ENCODE measurements at places on chromosomes 3 and 15. TPM values are rescaled to one million over a fixed set of nuclear protein-coding genes. Genes with fewer than 3 reads are reported as not detected.

- DNase-seq, result peak; percentile 21
Measured at GRCh38 chr3:195180490-195181112, 90.4 kb downstream of the XXYLT1 start.

- no peak for DNase-seq
Measured at GRCh38 chr3:155807823-155808222, 1.7 kb upstream of the C3orf33 start.

DNA sequence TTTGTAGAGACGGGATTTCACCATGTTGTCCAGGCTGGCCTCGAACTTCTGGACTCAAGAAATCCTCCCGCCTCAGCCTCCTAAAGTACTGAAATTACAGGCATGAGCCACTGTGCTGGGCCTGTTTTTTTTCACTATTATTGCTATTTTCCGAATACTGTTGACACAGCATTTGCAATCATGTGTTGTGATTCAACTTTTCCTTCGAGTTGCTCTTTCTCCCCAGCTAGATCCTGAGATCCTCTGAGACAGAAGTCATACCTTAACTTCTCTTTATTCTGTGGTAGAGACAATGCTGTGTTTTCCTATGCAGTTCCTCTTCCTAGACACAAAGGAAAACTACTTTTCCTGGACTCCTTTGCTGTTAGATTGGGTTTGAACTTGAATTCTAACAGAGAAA is 46.4 kb upstream of the USP3 start:
- no peak for DNase-seq

DNA sequence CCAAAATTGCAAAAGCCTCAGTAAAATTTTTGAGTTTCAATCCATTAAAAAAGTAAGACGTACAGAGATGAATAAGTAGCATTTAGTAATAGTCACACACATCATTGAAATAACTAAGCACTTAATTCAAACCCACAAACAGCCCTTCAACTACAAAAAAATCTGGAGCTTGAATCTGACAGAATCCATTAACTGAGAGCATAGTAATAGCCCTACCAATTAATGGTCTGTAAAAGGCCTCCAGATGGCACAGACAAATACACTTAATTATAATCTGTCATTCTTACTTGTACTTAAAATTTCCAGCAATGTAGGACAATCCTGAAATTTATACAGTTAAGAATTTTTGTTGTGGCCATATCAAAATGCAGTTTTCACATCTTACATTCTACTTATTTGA is 246.9 kb downstream of the VGLL3 start:
- DNase-seq, result no peak

MCF2L2 gene
- 0.84 TPM for total RNA-seq

SIDT1 gene
- total RNA-seq, result 0.14 TPM

- no peak for DNase-seq
Measured at GRCh38 chr3:112395181-112395895, 62.4 kb downstream of the CD200 start.

DNA sequence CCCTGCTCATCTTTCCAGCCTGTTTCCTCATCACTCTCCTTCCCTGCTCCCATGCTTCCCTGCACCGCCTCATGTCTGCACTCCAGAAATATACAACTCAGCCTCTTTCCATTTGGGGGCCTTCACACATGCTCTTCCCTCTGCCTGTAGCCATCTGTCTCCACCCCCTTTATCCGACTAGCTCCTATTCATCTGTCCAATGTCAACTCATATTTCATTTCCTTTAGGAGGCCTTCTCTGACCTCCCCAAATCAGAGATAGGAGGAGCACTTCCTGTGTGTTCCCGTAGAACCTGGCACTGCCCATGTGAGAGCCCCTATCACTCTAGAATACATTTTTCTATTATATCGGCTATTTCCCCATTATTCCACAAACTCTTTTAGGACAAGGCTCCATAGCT is 10.6 kb downstream of the ATP8B4 start:
- DNase-seq, result no peak

DNA sequence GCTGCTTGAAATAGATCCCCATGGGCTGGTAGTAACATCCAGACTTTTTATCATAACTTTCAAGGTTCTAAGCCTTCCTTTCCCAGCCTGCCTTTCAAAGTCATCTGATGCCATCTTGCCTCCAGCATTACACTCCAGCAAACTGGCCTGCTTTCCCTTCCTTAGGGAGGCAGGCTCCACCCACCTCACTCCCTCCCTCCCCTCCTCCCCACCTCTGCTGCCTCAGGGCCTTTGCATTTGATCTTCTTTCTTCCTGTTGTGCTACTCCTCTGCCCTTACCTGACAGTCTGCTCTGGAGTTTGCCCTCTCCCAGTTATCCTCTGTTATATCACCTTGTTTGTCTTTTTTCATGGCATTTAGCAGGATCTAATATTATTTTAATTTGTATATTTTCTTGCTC is 319.5 kb downstream of the KCNH8 start:
- no peak for DNase-seq

- DNase-seq, result no peak
Measured at GRCh38 chr15:55394694-55395093, 13.5 kb downstream of the CCPG1 start.

GRCh38 chr15:68644996-68645395 is 66.2 kb downstream of the CORO2B start:
- no peak for DNase-seq

LTK gene
- 7.9 TPM for total RNA-seq

RSRC1 gene
- 27.4 TPM for total RNA-seq

GRCh38 chr15:41283653-41284426 is 48.6 kb downstream of the OIP5 start:
- DNase-seq, result peak; percentile 96

- DNase-seq, result no peak
Measured at GRCh38 chr3:60154011-60154410, 1097.2 kb downstream of the FHIT start.

DNA sequence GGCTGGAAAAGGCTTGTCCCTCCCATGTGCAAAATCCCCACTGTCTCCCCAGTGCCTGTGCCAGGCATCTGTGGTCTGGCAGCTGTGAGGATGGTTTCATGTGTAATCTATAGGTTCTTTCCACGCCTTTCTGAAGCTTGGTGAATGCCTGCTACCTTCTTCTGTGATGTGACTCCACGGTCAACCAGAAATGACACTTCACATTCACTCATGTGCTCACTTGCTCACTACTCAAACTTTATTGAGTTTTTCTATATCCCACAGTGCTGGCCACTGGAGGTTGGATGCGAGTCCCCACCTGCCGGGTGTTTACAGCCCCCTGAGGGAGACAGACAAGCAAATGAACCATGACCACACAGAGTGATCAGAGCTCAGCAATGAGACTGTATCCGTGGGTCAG is 27.9 kb upstream of the TLE3 start:
- DNase-seq, result no peak

C3orf85 gene
- total RNA-seq, result not detected

- DNase-seq, result no peak
Measured at GRCh38 chr15:58433597-58434333, 2.0 kb downstream of the LIPC start.

ZNF860 gene
- total RNA-seq, result 2.2 TPM

CHRD gene
- total RNA-seq, result under 0.01 TPM

DNA sequence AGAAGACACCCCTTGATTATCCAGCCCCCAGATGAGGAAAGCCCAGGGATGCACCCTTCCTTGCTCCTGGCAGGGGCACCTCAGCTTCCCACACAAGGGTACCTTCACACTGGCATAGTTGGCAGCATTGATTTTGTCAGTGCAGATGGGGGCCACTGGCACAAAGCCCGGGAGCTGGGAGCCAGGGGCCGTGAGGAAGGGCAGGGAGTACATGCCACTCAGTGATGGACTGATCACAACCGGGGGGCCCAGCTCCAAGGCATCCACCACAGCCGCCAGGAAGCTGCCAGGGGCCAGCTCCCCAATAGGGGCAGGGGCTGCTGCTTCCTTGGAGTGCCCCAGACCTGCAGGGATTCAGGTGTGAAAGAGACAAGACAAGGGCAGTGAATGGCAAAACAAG is 2.6 kb upstream of the PCBP4 start:
- no peak for DNase-seq

NEK4 gene
- 24.2 TPM for total RNA-seq

GRCh38 chr3:1275495-1275894 is 182.7 kb downstream of the CNTN6 start:
- DNase-seq, result no peak

GRCh38 chr15:51931638-51932037 is 39.9 kb downstream of the LEO1 start:
- no peak for DNase-seq

GRCh38 chr3:182527745-182528144 is 265.6 kb upstream of the ATP11B start:
- peak; percentile 10 for DNase-seq

GRCh38 chr3:165852711-165853110 is 15.5 kb upstream of the BCHE start:
- no peak for DNase-seq

- no peak for DNase-seq
Measured at GRCh38 chr3:32391643-32392535, at the start of gene CMTM7. CMTM7 (plus strand) TSS chr3:32391853; CDS start chr3:32391907, 54 bp downstream.

DNA sequence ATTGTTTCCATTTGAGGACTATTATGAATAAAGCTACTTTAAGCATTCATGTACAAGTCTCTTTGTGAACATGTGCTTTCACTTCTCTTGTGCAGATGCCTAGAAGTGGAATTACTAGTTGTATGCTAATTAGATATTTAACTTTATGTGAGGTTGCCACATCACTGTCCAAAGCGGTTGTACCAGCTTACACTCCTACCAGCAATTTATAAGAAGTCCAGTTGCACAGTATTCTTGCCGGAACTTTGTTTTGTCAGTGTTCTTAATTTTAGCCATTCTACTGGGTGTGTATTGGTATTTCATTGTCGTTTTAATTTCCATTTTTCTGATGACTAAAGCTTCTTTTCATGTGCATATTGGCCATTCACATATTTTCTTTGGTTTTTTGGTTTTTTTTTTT is 29.1 kb downstream of the SEMA3G start:
- no peak for DNase-seq

- DNase-seq, result no peak
Measured at GRCh38 chr3:107411779-107412178, 34.5 kb downstream of the CCDC54 start.

- DNase-seq, result no peak
Measured at GRCh38 chr3:136334209-136334608, 84.1 kb downstream of the PCCB start.

DNA sequence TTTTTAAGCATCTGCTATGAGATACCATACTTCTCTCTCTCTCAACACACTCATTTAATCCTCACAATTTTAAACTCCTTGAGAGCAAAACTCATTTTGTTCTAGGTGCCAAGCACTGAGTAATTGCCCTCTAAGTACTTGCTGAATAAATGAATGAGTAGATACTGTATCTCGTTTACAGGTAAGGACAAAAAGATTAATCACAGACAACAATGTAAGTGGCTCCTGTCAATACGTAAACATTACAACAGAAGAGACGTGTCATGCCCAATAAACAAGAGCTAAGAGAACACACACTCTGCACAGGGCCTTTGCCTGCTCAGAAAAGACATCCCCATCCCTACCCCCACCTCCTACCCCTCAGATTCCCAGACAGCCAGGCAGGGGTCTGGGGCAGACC is 59.8 kb downstream of the CHSY1 start:
- no peak for DNase-seq

NEIL1 gene
- 6.1 TPM for total RNA-seq

DNA sequence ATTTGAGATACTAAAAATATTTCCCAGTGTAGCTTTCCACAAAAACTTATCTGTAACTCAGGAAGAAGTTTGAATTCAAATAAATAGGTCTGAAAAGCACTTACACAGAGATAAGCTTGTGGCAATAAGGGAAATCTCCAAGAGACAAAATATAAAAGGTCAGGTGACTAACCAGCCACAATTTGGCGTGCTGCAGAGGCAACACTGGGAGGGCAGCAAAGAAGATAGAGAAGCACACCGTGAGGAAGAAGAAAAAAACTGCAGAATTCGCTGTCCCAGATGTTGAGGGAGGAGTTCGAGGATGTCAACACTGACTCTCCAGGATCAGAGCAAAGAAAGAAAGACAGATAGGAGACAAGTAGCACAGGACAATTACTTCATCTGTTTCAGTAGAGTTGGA is 204.4 kb downstream of the FMN1 start:
- DNase-seq, result no peak

DNA sequence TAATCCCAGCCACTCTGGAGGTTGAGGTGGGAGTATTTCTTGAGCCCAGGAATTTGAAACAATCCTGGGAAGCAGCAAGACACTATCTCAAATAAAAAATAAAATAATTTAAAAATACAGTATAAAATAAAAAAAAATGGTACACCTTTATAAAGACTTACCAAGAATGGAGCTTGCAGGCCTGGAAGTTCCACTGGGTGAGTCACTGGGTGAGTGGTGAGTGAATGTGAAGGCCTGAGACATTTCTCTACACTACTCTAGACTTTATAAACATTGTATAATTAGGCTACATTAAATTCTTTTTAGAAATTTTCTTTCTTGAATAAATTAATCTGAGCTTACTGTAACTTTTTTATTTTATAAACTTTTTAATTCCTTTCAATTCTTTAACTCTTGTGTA is 609.1 kb upstream of the BCHE start:
- DNase-seq, result no peak

DNA sequence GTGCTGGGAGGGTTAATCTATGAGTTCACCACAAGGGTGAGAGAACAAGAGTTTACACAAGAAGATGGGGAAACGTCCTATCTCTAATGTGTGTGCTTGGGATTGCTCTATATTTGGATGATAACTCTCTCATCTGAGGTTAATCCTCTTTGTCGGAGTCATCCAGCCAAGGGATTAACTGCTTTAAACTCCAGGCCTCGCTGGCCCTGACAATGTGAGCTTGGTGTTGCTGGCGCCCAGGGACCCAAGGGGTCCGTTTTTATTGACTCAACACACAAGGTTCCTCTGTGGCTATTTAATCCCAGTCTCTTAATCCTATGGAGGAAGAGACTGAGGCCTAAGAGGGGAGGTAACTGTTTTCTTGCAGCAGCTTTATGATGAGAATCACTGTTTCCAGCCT is 14.2 kb downstream of the SV2B start:
- DNase-seq, result no peak

- no peak for DNase-seq
Measured at GRCh38 chr15:40336744-40337122, 4.0 kb downstream of the CCDC9B start.

ECE2 gene
- total RNA-seq, result not detected

DNA sequence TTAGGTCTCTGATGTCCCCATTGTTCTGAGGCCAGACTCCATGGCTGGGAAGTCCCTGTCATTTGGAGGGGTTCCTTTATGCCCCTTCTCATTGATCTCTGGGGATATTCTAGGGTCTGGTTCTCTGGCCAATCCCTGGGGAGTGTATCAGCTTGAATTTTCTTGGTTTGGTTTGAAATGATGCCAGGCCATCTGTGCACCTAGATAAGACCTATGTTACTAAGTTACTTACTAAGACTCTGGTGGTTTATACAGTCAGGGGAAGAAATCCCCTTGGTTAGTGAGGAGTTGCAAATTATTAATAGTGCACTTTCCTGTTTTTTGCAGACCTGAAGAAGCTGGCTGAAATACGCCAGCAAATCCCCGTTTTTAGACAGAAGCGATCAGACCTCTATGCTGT is 20.3 kb downstream of the NIT2 start:
- no peak for DNase-seq
